Tibial nerve (tissue), 4 donors: ENCODE measurements at places on chromosomes 13 and 19. TPM values are rescaled to one million over a fixed set of nuclear protein-coding genes. Genes with fewer than 3 reads are reported as not detected.

DNA sequence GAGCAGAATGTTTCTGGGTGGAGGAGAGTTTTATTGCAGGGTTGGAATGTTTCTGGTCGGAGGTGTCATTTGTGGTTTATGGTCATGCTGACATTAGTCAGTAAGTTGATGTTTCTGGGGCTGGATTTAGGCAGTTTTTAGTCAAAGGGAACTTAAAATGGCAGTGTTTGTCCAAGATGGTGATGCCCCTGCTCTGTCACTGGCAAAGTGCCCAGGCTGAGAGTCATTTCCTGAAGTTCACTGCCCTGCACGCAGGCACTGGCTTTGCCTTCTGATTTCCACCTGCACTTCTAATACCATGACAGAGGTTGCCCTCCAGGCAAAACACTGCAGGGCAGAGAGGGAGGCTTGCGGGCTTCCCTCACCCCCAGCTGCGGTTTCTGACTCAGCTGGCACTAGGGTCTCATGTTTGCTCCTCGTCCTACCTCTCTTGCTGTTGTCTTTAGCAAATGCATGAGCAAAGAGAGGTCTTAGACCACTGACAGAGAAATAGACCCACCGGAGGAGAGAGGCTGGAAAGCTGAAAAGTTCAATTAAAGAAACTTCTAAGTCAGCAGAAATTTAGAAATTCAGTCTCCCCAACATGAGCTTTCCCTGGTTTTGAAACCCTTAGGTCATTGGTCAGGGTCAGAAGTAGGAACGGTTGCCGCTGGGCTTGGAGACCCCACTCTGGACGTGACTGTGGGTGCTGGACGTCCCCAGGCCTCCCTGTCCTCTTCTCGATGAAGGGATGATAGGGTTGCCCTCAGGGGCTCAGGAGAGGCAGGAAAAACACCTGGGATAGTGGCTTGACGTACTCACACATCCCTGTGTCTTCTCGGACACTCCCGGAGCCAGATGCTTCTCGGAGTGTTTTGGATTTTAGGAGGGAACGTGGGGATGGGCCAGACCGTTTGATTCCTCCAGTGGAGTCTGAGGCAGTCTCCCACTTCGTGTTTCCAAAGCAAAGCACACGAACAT is 26.3 kb downstream of the TMEM255B start:
- no peak for DNase-seq

GRCh38 chr13:44379885-44380284 is 6.3 kb downstream of the SERP2 start:
- no peak for DNase-seq

GRCh38 chr13:23558675-23559536 is 11.3 kb upstream of the TNFRSF19 start:
- DNase-seq: peak; percentile 45

- DNase-seq: no peak
Observed at GRCh38 chr19:39038098-39038497, 5.7 kb upstream of the FBXO27 start.

Gene LRRC25
- total RNA-seq: 13.8 TPM

- DNase-seq: no peak
Observed at GRCh38 chr13:74816737-74817136, 665.2 kb downstream of the TBC1D4 start.

DNA sequence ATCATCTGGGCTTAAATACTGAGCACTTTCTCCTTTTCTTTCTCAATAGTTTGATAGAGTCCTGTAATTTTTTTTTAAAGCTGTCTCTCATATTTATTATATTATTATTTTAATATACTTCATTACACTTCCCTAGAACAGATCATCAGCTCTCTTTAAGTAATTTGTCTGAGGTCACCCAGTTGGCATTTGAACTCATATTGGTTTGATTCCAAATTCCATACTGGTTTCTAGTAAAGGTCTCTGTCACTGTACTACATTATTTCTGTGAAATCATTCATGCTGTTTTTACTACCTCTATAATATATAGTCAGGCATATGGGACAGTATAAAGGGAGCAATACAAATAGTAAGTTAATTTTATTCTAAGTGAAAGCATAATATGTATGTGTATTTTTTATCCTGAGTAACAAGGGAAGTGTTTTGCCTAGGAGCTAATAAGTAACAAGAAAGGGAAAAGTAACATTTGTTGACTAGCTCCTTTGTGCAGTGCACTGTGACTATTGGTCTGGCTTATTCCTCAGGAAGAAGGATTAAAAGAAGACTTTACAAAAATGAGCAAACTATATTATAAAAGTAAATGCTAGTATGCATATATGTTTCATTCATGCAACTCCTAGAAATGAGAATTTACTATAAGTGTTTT is 14.3 kb downstream of the LPAR6 start:
- no peak for DNase-seq

Gene ADAT3
- 8.7 TPM for total RNA-seq

GRCh38 chr13:44074611-44075010 is 194.9 kb downstream of the LACC1 start:
- no peak for DNase-seq

Gene EDDM13
- not detected for total RNA-seq

Gene PSG1
- not detected for total RNA-seq

DNA sequence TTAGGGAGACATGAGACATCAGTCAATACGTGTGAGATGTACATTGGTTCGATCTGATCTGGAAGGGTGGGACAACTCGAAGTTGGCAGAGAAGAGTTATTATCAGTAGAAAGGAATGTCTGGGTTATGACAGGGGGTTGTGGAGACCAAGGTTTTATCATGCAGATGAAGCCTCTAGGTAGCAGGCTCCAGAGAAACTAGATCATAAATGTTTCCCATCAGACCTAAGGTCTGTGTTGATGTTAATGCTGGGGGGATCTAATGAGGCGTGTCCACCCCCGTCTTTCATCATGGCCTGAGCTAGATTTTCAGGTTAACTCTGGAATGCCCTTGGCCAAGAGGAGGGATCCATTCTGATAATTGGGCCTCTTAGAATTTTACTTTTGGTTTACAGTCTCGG is 187.0 kb upstream of the KL start:
- DNase-seq: no peak

DNA sequence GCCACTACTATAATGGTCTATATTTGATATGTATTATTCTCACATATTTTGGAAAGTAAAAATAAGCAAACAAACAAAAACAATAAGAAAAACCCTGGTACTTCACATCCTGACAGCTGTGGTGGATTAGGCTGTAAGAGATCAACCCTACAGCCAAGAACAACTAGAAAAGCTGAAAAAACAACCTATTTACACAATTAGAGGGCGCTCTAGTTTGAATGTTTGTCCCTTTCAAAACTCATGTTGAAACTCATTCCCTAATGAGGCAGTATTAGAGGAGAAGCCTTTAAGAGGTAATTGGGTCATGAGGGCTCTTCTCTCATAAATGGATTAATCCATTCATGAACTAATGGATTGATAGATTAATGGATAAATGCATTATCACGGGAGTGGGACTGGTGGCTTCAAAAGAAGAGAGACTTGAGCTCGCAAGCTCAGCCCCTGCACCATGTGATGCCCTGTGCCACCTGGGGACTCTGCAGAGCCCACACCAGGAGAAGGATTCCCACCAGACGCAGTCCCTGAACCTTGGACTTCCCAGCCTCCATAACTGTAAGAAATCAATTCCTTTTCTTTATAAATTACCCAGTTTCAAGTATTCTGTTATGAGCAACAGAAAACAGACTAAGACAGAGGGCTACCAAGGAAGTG is 733.9 kb upstream of the ARGLU1 start:
- DNase-seq: no peak

DNA sequence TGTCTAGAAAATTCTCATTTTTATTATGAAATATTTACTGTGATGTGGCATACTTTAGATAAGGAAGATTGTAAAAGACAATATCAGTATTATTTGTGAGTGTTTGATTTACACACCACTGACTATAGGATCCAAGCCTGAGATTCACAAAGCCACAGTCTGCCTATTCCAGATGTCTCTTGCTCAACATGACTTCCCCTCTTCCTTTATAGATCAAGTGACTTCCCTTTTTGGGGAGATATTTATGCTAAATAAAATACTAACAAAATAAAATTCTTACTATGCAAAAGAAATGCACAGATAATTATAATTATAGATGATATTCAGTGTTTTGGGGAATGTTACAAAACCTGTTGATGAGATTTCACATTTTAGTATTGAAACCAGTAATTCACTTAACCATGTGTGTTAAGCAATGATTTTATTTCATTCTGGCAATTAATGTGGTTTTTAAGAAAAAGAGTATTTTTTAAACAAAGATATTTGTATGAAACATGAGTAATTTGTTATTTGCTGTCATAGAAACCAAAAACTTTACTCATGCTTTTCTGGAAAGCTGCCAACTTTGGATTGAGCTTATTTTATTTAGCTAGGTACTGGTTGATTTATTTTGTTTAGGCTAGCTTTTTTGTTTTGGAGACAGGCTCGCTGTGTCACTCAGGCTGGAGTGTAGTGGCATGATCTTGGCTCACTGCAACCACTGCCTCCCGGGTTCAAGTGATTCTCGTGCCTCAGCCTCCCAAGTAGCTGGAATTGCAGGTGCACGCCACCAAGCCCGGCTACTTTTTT is 13.7 kb upstream of the GPR183 start:
- no peak for DNase-seq

DNA sequence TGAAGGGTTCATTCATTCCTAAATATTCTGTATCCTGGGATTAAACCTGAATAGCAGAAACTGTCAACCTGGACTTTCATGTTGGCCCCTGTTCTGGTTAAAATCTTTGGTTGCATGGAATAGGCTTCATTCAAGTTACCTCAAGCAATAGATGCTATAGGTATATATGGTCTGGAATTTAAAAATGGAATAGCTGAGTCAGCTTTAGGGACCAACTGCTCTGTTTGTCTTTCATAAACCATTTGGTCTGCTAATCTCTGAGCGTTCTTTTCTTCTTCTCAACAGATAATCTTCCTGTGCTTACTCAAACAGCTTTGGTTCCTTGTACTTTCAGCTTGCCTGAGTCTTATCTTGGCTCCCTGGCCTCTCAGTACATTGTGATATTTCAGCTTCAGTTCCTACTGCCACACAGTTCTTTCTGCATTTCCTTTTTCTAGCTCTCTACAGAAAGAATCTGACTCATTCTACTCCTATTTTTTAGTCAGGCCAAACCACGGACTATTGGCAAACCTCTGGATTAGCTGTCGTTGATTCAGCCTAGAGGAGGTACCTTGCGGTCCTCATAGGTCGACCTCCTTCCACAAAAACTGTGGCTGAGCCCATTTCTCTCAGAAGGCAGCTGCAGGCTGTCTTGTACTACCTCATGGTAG is 35.9 kb upstream of the MAB21L1 start:
- no peak for DNase-seq

GRCh38 chr19:615619-616018 is 17.7 kb downstream of the POLRMT start:
- DNase-seq: no peak

Gene PTGIR
- 19.2 TPM for total RNA-seq

- peak; percentile 61 for DNase-seq
Observed at GRCh38 chr19:34734537-34735103, 577 bp downstream of the ZNF181 start.

Gene SIGLEC5
- 1.0 TPM for total RNA-seq

DNA sequence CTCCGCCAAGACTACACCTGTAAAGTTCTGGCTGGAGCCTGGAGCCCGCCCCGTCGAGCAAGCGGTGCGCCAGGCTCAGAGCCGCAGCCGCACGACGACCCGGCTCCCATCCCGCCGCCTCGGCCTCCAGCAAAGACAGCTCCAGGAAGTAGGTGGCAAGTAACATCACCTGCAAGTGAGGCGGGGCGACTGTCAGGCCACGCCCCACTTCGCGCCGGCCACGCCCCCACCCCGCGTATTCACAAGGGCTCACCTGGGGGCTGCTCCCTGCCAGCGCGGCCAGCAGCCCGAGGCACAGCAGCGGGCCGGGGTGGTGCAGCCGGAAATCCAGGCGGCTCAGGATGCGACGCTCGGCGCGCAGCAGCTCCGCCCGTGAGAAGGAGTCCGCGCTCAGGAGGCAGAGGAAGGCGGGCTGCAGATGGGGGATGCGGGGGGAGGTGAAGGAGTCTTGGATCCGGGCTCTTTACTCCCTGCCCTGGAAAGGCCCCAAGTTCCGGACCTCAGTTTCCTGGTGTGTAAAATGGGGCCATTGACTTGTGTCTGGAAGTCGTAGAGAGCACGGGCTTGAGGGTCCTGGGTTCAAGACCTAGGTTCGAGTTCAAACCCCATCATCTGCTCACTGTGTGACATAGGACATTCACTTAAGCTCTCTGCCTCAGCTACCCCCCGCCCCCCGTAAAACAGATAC is 3.2 kb downstream of the CCNP start:
- no peak for DNase-seq

Gene CRLF1
- total RNA-seq: 47.4 TPM

GRCh38 chr19:40762754-40763470 is 11.9 kb downstream of the SNRPA start:
- no peak for DNase-seq

Gene NRTN
- not detected for total RNA-seq

Gene CGB5
- not detected for total RNA-seq

DNA sequence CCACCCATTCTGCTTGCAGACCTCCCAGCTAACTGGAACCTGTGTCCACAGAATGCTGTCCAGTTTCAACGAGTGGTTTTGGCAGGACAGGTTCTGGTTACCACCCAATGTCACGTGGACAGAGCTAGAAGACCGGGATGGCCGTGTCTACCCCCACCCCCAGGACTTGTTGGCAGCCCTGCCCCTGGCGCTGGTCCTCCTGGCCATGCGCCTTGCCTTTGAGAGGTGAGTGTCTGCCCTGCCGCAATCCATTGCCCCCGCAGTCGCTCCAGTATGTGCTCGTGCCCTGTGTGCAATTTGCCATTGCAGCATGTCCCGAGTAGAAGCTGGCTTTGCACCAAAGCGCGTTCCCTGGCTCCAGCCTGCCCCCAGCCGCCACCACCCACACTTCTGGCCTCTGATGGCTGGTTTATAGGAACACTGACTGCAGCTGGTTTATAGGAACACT is 41.9 kb downstream of the CERS4 start:
- DNase-seq: peak; percentile 63

GRCh38 chr19:51689751-51690453 is 3.2 kb upstream of the SPACA6 start:
- peak; percentile 27 for DNase-seq

GRCh38 chr13:77543711-77544110 is 8.2 kb downstream of the SCEL start:
- no peak for DNase-seq

- no peak for DNase-seq
Observed at GRCh38 chr13:113802761-113803160, 43.7 kb downstream of the TMEM255B start.

Gene ARHGEF18
- total RNA-seq: 19.9 TPM

DNA sequence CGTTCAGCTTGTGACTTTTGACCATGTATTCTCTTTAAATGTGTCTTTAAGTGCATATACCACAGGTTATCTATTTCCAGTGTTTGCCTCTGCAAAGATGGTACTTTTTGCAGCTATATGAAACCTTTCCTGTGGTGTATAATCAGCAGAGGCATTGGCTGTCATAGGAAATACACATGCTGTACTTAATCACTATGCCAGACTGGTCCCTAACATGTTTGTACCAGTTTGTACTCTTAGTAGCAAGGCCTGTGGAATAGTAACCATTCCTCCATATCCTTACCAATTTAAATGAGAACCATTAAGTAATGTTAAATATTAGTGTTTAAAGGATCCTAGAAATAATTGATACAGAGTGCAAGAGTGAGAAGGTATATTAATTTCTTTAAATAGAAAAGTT is 69.8 kb downstream of the CDK8 start:
- DNase-seq: no peak

GRCh38 chr13:26517936-26518335 is 39.5 kb upstream of the WASF3 start:
- no peak for DNase-seq
